COR-L47 (cell line): ENCODE measurements at places on chromosomes 13 and 19.

DNA sequence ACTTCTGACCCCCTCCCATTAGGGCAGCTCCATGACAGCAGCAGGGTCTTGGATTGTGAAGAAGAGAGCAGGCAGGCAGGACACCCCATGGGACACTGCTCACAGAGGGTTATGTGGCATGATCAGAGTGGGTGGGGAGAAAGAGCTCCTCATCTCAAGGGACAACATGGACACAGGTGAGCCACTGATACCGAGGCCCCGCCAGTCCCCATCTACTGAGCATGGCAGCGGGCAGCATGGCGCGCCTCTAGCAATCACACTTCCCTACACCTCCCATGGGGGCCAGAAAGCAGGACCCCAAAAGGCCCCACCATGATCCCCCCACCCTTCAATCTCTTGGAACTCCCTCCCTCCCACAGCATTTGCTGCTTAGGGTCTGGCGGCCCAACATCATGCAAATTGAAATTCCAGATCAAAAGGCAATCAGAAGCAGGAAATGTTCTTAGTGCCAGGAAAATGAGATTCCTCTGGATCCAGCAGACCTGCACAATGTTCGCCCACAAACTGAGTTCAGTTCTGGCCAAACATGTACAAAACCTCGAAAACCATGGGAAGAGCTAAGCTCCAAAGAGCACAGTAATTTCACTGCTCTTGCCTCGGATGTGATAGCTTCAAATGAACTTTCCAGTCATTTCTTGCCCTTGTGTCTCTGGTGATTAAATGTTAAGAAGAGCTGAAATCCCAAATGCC, 14.8 kb downstream of the DOCK9 start:
- DNase-seq: no peak

DNA sequence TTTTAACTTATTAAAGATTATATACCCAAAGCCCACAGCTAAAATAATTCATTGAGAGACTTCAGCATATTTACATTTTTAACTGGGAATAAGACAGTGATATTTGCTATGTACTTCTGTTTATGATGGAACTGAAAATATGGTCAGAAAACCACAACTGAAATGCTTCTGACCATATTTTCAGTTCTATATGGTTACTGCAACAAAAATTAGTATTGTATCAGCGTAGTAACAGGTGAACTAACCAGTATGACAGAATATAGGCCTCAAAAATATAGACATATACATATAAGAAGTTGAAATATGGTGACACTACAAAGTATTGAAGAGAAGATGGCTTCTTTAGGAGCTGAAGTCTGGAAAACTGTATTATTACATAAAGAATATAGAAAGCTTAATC, 857.4 kb downstream of the OLFM4 start:
- DNase-seq: no peak

GRCh38 chr13:29170436-29171082, 350.4 kb downstream of the MTUS2 start:
- DNase-seq: no peak

DNA sequence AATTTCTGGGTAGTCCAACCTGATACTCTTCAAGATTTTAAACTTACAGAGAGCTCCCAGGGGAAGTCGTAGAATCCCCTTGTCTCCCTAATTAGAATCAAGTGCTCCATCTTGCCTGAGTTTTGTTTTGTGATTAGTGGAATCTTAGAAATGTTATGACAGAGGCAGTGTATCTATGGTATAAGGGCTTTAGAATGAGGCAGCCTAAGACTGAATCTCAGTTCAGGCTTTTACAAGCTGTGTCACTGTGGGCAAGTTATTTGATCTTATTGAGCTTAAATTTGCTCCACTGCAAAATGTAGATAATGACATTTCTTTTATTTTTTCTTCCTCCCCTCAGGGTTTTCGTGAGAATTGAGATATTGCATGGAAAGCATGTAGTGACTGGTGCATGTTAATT, 215.5 kb downstream of the POSTN start:
- DNase-seq: no peak

DNA sequence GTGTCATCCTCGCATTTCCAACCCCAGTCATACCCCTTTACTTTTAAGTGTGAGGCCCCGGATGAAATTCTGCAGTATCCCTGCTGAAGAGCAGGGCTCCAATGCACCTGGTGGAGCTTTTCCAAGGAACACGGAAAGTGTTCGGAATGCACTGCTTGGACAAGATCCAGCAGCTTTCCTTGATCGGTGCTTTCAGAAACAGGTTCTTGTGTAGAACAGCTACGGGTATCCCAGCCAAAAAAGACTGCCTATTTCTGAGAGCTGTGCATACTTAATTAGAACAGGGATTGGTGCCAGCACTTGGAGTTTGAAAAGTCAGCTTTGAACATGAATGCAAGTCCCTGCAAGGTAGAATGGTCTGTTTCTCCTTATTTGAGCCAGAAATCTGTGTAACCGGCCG, 87.2 kb upstream of the C1QTNF9B start:
- DNase-seq: peak; percentile 59

DNA sequence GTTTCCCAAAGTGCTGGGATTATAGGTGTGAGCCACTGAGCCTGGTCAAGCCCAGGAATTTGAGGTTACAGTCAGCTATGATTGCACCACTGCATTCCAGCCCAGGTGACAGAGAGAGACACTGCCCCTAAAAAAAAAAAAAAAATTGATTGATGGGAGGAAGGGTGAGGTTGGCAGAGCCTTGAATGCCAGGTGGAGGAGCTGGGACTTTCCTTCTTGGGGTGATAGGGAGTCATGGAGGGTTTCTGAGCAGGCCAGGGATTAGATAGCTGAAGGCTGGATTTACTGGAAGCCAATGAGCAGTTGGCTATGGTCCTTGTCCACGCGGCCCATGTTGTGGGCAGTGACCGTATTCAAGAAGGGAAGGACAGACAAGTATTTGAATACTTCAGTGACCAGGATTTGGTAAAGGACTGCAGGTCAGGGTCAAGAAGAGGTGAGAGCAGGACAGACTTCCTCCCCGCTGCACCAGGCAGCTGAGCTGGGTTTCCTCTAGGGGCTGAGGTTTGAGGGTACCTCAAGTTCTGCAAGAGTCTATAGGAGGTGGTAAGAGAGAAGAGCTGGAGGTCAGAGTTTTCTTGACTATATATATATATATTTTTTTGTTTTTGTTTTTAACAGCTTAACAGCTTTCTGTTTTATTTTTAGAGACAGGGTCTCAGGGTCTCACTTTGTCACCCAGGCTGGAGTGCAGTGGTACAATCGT, 6.9 kb upstream of the ICAM4 start:
- no peak for DNase-seq

- no peak for DNase-seq
Measured at GRCh38 chr13:105333416-105333815, 1202.0 kb downstream of the EFNB2 start.

DNA sequence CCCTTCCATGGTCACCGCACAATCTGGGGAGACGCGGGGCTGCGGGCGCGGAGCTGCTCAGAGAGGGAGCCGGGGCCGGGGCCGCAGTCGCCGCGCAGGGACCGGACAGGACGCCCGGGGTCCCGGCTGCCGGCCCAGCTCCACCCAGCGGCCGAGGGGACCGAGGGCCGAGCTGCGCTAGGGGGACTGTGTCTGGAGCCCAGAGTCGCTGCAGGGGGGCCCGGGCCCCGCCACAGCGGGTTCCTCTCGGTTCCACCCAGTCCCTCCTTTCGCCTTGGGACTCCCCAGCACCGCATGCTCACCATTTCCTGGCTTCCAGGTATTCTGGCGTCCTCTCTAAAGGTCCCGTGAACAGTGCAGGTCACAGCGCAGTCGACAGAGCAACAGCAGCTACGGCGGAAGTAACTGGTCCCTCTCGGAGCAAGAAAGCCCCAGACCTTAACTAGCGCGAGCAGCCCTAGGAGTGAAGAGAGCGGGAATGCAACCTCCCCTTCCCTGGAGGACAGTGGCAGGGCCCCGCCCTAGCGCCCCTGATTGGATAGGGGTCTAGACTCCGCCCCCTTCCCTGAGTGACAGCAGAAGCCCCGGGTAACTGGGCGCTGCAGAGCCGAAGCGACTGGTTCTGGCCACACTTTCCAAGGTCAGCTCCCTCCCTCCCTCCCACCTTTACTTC, at the start of gene ZNF878:
Gene ZNF878, minus strand, starts transcription at position 465 of the 673 bp plus-strand sequence. Its CDS starts 160 bp downstream, at position 305.
- DNase-seq: peak; percentile 90

GRCh38 chr19:58385891-58386575, 1.0 kb upstream of the RPS5 start:
- DNase-seq: no peak

- no peak for DNase-seq
Measured at GRCh38 chr13:75818179-75818967, 182.2 kb downstream of the LMO7 start.

DNA sequence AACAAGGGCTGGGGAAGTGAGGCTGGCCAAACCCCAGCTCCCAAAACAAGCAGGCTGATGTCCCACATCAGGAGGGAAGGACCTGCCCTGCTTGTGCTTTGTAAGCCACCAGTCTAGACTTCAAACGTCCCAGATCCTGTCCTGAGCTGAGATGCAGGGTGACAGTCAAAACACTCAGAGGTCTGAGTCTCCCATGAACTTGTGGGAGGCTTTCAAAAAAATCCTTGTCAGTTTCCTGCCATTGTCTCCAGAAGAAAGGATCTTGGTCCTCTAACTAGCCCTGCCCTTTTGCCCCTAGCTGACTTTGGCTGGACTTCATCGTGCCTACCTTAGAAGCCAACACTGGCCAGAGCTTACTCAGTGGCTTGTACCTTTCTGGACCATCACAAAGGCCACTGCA, 43.3 kb downstream of the DZIP1 start:
- DNase-seq: no peak

- no peak for DNase-seq
Measured at GRCh38 chr13:19329365-19329764, 147.7 kb upstream of the TUBA3C start.

DNA sequence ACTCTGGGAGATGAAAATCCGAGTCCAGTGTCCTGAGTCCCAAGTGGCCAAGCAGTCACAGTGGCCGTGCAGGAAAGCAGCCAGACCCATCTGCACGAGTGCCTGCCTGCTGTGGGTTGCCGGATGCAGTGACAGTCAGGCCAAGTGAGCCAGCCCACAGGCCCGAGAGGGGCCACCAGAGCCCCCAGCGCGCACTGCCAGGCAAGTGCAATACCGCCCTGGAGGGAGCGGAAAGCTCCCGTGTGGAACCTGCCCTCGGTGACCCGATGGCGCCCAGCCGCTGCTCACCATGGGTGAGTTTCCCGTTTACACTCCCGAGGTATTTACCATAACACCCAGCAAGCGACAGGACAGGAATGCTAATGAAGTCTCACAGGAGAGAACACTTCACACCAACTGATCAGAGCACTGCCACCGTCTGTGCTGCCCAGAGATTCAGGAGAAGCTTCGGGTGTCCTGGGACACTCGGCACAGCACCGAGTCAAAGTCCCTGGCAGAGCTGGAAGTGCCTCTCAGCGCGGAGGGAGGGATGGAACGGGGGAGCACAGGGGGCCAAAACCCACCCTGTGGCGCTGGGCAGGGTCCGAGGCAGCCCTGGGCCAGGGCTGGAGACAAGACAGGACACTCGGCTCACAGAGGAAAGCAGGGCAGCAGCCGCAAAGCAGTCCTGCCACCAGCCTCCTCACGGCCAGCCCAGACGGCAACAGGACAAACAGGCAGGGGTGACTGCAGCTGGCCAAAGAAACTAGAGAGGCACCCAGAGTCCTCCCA, 21.3 kb upstream of the TINCR start:
- no peak for DNase-seq

- DNase-seq: no peak
Measured at GRCh38 chr13:46170687-46171086, 11.3 kb downstream of the LCP1 start.

DNA sequence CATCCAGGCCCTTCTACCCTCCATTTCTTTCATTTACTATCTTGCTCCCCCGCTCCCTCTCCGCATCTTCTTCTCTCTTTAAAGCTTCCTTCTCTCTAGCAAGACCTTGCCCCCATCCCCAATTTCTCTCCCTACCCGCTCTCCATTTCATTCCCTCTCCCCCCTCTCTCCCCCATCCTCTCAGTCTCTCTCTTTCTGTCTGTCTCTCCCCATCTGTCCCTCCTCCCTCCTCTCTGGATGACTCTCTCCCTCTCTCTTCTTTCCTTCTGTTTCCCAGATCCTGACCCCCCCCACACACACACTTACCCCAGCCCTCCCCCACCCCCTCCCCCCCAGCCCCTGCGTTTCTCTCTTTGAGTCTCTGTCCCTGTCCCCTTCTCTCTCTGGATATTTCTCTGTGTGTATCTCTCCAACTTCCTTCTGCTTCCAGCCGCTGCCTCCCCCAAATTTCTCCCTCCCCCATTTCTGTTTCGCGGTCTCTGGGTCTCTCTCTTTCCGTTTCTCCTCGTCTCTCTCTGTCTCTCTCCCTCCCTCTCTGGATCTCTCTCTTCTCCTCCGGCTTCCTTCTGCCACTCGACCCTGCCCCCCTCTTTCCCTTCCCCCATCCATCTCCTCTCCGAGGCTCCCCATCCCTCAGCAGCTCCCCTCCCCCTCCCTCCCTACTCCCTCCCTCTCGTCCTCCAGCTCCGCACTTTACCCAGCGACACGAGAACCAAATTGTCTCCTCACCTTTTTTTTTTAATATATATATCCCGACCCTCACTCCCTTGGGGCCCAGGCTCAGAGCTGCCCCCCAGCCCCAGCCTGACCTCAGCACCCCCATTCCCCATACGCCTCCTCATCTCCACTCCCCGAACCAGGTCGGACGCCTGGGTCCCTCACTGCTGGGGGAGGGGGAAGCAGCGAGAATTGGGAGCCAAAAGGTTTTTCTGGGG, 3.6 kb upstream of the CACNG8 start:
- no peak for DNase-seq

- no peak for DNase-seq
Measured at GRCh38 chr19:48868114-48868886, at the start of gene PLEKHA4. TSS of gene PLEKHA4 (minus strand) at chr19:48868617. CDS start at chr19:48867620, 997 bp downstream.

DNA sequence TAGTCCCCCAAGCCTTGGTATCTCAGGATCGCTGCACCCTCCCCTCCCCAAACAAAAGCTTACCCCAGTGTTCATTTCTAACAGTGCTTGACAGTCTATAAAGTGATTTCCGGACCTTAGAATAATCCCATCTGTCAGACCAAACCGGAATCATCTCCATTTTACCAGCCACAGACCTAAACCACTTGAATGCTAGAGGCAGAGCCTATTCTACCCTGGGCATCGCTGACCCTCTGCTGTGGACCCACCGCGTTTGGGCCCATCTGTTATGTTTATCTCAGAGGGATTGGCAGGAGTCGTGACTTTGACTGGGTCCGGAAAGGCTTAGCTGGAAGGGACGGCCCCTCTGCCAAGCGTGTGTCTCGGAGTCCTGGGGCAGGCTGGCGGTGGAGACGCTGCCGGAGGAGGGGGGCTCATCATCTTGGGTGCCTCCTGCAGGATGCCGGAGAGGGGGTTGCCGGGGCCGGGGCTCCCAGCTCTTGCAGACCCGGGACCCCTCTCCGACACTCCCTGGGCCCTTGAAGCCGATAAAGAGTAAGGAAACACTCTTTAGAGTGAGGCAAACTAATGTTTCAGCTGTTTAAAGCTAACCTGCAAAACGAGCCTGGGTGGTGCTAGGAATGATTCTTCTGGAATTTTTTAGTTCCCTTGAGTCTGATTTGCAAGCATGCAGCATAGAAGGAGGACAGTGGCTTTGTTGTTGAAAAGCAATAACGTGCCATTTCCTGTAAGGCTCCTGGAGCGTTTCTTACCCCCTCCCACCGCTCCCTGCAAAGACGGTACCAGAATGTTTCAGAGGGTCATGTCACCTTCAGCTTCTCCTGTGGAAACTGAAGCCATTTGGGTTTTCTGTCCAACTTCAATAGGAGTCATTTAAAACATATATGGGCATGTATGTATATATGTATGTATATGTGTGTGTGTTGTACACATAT, 1.3 kb downstream of the SLC25A42 start:
- no peak for DNase-seq
